ENCODE measurements at places on chromosomes 5 and 9.

DNA sequence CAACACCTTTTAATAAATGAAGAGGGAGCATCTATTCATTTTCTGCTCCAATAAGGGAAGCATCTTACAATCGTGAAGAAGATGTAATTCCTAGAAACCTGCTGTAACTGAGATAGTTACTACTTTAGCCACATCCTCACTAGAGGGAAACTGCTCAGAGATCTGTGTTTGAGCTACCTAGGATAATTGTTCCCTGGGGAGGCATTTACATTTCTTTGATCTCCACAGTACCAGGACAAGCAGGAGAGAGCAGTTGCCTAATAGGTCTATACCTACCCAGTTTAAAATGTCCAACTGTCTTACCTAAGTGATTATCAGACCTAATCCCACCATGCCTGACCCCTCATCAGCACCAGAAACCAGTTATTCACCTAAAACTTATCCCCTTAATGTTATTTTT, 196.9 kb downstream of the TUSC1 start:
- DNase-seq, result no peak

DNA sequence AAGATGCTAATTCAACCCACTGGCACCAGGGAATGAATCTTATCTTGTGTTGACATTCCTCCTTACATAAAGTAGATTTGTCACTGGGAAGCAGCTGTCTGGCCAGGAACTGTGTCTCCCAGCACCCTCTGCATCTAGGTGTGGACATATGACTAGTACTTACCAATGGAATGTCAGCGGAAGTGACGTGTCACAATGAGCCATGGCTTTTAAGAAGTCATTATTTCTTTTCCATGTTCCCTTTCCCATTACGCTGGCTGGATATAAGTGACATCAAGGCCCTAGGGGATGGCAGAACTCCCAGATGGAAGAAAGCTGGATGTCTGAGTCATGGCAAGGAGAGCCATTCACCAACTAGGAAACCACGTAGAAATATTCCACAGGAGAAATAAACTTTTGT, 84.7 kb upstream of the MAST4 start:
- DNase-seq, result no peak

DNA sequence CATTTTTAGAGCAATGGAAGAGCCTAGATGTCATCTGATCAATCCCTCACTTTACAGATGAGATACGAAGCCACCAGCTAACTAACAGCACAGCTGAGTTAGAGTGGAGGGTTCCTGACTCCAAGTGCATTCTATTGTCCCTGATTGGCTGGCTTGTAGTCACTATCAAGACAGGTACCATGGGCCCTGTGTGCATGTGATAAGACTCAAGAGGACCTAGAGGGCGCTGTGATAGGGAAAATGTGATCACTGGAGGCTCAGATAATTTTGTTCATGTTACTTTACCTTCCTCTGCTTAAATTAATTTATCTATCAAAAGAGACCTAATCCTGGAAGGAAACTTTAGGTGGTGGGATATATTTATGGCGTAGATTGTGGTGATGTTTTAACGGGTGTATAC, 19.5 kb upstream of the SNAPC3 start:
- DNase-seq, result no peak

GRCh38 chr5:81268521-81269196, 32.7 kb upstream of the ZCCHC9 start:
- DNase-seq, result no peak

- no peak for DNase-seq
Measured at GRCh38 chr9:106035806-106036205, 341.5 kb downstream of the TMEM38B start.

DNA sequence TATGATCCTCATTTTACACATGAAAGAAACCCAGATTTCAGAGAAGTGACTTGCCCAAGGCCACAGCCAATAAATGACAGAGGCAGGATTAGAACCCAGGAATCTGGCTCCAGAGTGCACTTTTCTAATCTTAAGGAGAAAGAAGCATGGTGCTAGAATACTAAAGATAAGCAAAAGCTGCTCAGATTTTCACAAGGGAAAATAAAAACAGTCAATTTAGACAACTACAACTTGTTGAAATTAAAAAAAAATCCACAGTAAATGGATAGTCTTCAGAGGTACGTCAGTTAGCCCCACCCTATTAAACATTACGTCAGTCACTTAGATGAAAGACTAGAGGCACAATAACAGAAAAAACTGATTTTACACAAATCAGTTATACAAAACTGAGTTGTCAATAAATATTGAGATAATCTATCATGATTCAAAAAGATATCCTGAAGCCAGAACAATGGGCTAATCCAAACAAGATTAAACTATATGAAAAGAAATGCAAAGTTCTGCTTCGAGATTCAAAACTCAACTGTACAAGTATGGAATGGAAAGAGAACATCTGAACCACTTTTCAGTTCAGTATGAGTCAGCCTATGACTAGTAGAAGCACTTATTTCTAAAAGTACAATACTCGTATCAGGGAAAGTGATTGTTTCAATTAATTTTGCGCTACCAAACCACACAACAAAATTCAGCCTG, 9.3 kb downstream of the TMEM245 start:
- no peak for DNase-seq

GRCh38 chr5:31824869-31825517, 186.1 kb downstream of the PDZD2 start:
- no peak for DNase-seq

GRCh38 chr5:80793354-80793753, 138.6 kb upstream of the DHFR start:
- no peak for DNase-seq

GRCh38 chr9:133119846-133120500, 1.1 kb downstream of the RALGDS start:
- no peak for DNase-seq

DNA sequence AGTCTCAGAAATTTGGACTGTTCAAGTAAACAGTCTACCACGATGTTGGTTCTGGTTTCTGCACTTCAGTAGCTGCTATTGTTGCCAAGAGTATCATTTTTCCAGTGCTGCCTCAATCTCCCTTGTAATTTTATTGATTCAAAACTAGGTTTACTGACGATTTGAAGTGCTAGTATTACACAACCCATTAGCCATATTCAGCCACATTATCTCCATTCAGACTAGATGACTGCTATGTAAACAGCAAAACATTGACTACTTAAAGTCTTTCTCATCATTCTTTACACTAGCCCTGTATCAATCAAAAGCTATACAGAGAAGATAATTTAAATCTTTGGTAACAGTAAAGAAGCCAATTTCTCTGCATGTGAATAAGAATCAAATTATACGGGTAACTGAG, 102.0 kb upstream of the TSLP start:
- DNase-seq, result no peak

GRCh38 chr5:125011947-125012346, 265.5 kb upstream of the ZNF608 start:
- no peak for DNase-seq

GRCh38 chr9:109817846-109818472, 38.0 kb downstream of the PALM2AKAP2 start:
- DNase-seq, result no peak

GRCh38 chr5:116569999-116570398, 4.6 kb downstream of the SEMA6A start:
- no peak for DNase-seq

DNA sequence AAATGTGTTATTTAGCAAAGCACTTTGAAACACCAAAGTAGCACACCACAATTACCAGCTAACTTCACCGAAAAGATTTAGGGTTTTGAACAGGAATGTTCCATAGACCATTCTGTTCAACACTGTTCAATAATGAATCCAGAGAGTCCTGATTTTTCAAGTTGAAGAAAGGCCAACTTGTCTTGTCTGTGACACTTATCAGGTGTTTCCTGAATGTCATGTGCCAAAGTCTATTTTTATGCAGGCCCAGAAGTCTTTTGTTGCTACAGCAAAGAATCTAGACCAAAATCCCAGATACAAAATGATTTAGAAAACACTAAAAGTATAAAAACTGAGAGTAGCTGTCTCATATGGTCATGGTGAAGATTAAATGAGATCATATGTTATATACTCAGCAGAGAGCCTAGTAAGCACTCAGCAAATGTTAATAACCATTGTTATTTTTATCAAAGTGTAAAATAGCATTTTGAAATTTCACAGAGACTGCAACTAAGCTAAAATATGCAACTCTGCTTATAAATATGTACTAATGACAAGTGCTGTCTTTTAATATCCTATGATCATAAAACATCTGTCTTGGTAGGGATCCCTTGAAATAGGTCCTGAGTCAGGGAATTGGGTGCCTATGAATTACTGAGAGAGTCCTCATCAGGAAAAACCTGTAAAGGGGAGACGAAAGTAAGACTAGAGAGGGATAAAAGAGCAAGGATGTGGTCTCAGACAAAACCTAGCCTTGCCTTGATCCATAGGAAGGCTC, 122.4 kb upstream of the SLC12A2 start:
- DNase-seq, result no peak

Data from stimulated activated CD4-positive, alpha-beta T cell treated with anti-CD3 and anti-CD28 coated beads, Interleukin-2, amount 100 ng/mL, for 4 hours (primary cell).